Ovary (tissue), 10 donors: ENCODE measurements at places on chromosomes 6 and 20. TPM values are rescaled to one million over a fixed set of nuclear protein-coding genes. Genes with fewer than 3 reads are reported as not detected.

DNA sequence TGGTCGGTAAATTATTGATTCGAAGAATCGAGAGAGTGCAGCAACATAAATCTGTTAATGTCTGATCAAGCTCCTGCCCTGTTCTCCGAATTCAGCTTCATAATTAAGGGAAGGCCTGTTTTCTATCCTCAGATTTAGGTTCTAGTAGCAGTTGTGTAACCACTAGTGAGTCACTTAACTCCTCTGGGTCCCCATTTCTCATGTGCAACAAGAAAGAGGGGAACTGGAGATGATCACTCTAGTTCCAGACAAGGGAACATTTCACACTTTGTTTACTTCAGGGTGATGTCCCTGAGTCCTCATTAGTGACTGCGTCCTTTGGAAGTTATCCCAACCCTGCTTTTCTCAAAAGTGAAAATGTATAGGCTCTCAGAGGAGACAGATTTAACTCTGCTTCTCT lies 68.1 kb upstream of the RNF146 start:
- DNase-seq = no peak

DNA sequence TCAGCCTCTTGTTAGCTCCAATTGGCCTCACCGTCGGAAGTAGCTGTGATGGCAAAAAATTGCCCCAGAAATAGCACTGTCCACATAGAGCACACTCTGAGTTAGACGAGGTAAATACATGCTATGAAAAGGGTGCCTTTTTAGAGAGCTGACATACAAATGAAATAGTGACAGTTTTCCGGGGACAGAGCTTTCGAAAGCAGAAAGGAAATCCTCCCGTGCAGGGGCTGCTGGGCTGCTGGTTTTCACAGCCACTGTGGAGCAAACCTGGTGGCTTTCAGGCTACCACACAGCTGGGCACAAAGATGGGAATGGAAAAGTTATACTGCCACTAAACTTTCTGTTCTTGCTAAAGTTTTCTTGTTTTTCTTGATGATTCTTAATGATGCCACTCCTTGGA lies 8.3 kb downstream of the SLPI start:
- no peak for DNase-seq

DNA sequence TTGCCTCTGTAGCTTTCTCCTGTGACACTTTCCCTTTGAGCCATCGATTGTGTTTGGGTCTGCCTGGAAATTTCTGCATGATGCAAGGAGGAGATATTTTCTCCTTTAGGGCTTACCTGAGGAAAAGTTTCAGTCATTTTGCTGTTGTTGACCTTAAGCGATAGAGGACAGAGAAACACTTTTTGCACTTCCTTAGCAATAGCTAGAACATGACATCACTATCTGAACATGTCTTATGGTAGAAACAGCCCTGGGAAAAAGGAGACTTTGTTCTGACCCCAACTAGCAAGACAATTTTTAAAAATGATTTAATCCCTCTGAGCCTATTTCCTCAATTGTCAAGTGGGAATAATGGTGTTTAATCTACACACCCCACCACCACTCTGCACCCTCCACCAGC lies 9.7 kb upstream of the FILIP1 start:
- DNase-seq = no peak

GRCh38 chr6:94893327-94893726 lies 684.0 kb upstream of the MANEA start:
- no peak for DNase-seq

- DNase-seq = no peak
Observed at GRCh38 chr6:28867086-28867409, 56.7 kb downstream of the TRIM27 start.

GRCh38 chr6:154920495-154921200 lies 74.5 kb upstream of the TIAM2 start:
- no peak for DNase-seq

DNA sequence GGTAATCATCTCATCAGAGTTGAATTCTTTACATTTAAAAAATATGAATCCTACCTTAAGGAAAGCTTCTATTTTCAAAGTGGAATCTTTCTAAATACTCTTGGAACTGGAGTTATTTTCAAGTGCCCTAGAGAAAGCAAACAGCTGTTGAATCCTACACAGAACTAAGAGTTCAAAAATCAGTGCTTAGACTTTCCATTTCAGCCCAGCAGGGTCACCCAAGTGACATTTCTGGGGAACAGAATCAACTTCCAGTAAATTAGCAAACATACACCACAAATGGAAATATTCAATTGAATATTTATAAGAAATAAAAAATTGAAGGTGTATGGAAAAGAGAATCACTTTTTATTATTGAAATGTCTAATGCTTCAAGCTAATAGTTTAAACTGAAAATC lies 427.7 kb upstream of the NOX3 start:
- DNase-seq = no peak

GRCh38 chr6:47256361-47256760 lies 53.3 kb downstream of the TNFRSF21 start:
- no peak for DNase-seq

DNA sequence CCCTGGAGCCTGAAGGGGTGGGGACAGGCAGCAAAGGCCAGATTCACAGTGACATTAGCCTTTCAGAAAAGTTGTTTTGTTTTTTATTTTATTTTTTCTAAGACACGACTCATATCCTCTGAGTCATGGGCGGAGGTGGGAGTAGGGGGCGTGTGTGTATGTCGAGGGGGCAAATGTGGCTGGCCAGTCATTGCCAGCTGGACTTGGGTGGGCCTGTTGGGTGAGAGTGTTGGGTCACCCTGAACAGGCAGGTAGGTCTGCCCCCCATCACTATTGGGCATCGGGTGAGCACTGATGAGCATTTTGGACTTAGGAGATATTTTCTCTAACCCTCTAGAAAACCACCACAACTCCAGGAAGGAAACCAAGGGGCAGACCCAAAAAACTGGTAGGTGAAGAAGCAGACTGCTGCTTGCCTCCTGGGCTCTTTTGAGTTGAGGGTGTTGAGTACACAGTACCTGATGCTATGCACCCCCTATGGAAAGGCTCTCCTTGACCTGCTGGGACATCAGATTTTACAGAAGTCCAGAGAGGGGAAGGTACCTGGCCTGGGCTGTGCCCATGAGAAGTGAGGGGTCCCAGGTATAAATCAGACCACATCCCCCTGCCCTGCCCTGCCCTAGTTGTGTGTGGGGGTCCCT lies 5.6 kb downstream of the SMIM29 start:
- no peak for DNase-seq

DNA sequence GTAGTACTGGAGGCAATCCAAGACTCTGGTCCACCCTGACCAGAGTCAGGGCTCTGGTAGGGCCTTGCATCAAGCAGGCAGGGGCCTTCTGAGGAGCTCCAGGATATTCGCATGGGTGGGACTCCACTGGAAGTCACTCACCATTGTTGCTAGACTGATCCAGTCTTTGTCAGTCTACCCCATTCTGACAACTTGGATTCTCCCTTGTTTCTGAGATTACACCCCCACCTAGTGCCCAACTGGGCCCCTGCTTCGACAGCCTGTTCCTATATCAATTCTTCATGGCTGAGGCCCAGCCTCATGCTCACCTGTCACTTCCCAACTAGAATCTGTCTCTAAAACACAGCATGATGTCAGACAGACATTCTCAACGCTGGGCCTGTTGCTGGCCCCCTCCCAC lies 5.2 kb downstream of the SLC35D3 start:
- no peak for DNase-seq

DNA sequence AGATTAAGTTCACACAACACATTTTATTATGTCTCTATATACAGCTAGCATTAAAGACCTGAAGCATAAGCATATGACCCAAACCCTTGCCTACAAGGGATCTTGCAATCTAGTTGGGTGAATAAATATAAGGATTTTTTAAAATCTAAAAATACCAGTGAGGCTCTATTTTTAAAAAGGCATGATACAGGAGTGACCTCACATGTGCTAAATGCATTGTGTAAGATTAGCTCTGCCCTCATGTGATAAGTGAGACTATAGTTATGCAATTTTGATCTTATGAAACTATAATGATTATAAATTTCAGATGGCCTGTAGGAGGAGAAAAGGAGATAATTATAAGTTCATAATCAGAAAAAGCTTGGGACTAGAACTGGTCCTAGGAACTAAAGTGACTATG lies 451.0 kb upstream of the MAN1A1 start:
- DNase-seq = no peak

GRCh38 chr6:34148631-34149451 lies 3.0 kb upstream of the GRM4 start:
- DNase-seq = no peak

DNA sequence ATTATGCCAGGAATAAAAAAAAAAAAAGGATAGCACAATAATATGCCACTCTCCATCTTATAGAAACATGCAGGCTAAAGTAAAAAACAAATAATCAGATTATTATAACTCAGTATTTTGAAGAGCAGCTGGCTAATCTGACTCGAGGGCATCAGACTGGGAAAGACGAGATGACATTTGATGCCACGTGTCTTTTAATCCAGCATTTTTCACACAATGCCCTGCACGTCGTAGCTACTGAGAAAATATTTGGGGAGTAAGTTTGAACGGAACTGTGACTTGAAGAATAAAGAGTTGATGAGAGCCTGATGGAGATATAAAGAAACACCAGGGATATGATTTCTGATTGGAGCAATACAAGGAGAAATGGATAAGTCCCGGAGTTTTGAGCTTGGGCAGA lies 237.7 kb downstream of the ARID1B start:
- DNase-seq = no peak

GRCh38 chr6:8551386-8551785 lies 116.0 kb upstream of the SLC35B3 start:
- no peak for DNase-seq

DNA sequence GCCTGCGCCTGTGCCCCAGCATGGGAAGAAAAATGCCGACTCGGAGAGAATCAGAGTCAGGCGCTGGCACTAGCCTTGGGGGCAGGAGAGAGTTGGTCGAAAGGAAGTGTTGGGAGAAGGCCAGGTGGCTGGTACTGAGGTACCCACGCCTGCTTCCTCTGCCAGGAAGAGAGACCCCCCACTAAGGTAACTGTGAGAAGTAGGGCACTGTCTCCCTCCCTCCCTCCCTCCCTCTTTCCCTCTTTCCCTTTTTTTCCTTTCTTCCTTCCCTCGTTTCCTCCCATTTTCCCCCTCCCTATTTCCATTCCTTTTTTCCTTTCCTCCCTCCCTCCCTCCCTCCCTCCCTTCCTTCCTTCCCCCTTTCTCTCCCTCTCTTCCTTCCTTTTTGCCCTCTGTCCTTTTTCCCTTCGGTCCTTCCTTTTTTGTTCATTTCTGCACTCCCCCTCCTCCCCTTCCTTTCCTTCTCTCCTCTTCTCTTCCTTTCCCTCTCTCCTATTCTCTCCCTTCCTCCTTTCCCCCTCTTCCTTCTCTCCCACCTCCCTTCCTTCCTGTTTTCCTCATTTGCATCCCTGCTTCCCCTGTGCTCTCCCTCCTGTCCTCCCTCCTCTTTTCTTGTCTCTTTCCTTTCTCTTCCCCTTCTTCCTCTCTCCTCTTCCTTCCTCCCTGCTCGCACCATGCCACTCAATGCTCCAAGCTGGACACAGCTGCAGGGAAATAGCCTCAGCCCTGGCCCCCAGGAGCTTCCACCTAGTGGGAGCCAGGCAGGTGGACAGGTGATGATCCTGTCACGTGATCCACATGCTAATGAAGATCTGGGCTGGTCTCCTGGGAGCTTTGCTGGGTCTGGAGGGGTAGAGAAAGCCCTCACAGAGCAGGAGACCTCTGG lies 148.0 kb downstream of the DHX35 start:
- DNase-seq = no peak

DNA sequence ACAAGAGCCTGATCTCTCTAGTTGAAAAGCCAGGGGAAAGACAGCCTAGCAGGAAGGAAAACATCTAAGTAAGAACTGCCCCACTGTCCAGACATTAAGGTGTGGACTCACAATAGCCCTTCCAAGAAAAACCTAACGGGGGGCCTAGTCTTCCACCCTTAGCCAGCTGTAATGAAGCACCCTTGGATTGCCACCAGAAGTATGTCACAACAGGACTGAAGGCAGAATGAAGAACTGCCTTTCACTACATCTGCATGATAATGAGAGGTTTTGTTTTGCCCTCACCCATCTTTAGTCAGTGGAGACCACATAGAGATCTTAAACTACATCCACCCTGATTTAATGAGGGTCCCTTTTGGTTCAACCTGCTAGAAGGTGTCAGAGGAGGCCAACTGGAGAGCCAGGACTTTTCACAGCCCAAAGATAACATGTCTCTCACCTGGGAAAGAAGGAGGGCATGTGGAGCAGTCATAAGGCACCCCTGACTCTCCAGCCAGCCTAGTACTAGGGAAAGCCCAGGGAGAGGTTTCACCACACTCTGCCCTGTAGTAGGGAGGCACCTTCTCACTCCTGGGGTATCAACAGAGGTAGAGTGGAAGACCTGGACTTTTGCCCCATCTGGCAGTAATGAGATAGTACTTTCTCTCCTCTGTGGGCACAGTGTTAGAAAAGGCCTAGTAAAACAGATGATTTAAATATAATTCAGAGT lies 1017.4 kb upstream of the MANEA start:
- no peak for DNase-seq

DNA sequence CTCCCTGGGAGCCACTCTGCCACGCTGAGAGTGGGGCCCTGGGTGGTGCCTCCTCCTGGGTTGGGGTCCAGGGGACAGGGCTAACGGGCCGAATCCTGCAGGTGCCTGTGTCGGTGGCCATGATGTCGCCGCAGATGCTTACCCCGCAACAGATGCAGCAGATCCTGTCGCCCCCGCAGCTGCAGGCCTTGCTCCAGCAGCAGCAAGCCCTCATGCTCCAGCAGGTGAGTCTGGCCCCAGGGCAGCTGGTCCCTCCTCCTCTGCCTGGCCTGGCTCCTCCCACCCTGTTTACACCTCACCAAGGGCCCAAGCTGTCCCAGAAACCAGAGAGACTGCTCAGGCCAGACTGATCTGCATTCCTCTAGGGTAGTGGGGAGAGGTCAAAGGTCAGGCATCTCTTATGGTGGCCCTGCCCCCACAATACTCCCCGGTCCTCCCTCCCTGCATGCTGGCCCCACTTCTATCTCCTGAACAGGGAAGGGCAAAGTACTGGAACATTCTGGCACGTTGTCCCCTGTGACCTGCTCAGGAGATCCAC lies 38.6 kb downstream of the FOXP4 start:
- DNase-seq = no peak

- DNase-seq = no peak
Observed at GRCh38 chr6:114897536-114897935, 554.7 kb upstream of the HS3ST5 start.

GRCh38 chr20:6235510-6235909 lies 112.7 kb upstream of the FERMT1 start:
- DNase-seq = no peak

- no peak for DNase-seq
Observed at GRCh38 chr6:70864401-70864800, 92.5 kb downstream of the B3GAT2 start.

The SRSF12 gene
- total RNA-seq = 3.2 TPM

The TFAP2D gene
- total RNA-seq = not detected

The KCNQ2 gene
- not detected for total RNA-seq

The WFDC2 gene
- total RNA-seq = 1.2 TPM

The BPI gene
- total RNA-seq = 0.45 TPM

The C20orf202 gene
- 0.25 TPM for total RNA-seq

The HLA-DPA1 gene
- 11.8 TPM for total RNA-seq

The PMEPA1 gene
- total RNA-seq = 17.6 TPM
